ENCODE measurements at places on chromosomes 13 and 19.

DNA sequence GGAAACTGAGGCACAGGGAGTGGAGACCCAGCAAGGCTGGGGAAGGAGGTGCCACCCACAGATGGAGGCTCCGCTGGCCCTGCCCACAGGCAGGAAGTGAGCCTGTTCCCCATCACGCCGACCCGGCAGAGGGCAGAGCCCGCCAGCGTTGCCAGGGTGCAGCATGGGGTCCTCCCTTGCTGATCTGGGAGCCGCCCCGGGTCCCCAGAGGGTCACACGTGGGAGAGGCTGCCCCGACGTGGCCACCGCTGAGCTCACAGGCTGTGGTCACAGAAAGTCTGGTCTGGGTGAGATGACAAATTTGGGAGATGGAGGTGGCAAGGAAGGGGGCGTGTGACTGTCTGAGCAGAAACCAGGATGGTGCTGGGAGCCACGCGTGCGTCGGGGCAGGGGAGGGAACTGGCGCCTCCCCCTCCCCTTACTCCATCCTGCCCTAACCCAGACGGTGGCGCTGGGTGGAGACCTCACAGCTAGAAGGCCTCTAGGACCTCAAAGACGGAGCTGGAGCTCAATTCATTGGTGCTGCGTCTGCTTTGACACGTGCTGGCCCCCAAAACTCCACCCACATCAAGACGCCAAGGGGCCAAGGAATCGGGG, 7.7 kb downstream of the MEX3D start:
- DNase-seq = no peak

DNA sequence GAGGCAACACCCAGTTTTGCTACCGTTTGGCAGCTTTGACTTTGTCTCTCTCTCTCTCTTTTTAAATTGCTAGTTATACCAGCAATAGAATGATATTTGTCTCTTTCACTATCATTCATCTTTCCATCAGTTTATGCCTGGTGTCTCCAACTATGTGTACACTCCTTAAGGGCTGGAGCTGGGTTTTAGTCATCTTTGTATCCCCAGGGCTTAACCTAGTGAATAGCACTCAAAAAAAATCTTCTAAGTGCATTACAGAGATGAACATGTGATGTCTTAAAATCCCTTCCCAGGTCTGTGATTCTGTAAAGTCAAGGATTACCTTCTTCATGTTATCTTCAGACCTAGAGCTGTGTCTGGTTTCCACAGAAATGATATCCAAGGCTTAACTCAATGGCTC, 7.8 kb upstream of the UBL3 start:
- DNase-seq = no peak

DNA sequence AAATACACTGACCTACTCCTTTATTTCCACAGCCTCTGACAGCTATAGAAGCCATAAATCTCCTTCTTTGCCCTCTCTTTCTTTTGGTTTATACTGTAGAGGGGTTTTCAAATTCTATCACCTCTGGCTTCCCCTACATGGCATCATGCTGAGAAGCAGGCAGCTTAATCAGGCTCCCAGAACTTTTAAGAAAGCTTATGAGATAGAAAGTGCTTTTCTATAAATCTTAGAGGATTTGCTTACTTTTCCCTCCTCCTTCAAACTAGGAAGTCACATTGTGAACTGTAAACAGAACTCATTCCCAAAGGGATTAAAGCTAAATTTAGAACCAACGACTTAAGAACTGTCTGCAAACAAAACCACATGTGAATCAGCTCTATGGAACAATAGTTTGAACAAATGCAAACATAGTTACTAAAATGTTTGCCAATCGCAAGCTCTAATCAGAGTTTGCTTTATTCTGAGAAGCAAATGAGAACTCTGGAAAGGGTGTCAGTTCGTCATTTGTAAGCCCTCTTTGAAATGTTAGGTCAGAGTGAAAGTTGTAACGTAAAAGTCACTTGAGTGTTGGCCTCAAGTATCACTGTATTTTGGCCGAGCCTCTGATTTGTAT, 344.1 kb downstream of the RFC3 start:
- no peak for DNase-seq

- no peak for DNase-seq
Measured at GRCh38 chr13:98305670-98306069, 128.6 kb upstream of the RNF113B start.

GRCh38 chr13:113585896-113586295, 1.3 kb downstream of the TFDP1 start:
- no peak for DNase-seq

- no peak for DNase-seq
Measured at GRCh38 chr13:67281466-67281865, 51.3 kb upstream of the PCDH9 start.

- no peak for DNase-seq
Measured at GRCh38 chr13:81116461-81117282, 775.7 kb upstream of the SPRY2 start.

- DNase-seq = no peak
Measured at GRCh38 chr13:89150362-89150761, 1479.2 kb downstream of the SLITRK5 start.

DNA sequence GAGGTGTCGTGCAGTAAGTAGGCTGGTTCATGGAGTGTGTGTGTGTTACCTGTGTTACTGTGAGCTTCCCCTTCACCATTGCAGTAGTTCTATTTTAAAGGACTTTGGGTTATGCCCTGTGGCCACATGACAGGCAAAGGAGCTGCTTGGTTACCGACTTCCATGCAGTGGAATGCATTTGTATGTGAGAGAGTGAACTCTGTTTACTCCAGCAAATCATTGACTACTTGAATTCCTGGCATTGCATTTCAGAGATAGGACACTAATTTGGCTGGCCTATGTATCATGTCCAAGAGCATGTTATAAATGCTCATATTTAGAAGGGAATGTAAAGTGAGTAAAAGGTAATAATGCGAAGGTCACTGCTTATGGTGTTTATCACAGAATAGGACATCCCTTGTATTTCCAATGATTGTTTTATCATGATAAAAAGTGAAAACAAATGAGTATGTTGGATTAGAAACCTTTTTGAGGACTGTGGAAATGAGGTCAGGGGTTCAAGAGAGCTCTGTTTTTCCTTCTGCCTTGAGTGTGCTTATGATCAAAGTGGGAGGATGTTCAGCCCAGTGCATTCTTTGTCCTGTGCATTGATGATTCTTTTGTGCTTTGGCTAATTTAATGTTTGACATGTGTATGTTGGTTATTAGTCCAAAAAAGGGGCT, 156.5 kb downstream of the LMO7 start:
- no peak for DNase-seq

GRCh38 chr13:106151056-106151699, 384.3 kb downstream of the EFNB2 start:
- no peak for DNase-seq

DNA sequence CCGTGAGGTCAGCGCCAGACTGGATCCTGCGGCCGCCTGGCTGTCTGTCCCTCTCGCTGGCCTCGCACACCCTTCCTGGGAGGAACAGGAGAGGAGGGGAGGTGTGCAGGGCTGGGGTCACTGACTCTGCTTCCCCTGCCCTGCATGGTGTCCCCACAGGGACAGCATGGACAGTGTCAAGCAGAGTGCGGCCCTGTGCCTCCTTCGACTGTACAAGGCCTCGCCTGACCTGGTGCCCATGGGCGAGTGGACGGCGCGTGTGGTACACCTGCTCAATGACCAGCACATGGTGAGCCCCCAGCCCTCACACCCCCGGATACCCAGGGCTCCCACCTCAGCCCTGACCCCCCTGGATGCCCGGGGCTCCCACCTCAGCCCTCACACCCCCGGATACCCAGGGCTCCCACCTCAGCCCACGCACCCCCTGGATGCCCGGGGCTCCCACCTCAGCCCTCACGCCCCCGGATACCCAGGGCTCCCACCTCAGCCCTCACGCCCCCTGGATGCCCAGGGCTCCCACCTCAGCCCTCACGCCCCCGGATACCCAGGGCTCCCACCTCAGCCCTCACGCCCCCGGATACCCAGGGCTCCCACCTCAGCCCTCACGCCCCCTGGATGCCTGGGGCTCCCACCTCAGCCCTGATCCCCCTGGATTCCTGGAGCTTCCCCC, 21.2 kb downstream of the FUZ start:
- DNase-seq = no peak

Measured in central memory CD4-positive, alpha-beta T cell (primary cell).